ENCODE measurements at places on chromosomes 3 and 15.

- DNase-seq: no peak
Measured at GRCh38 chr3:98099848-98100247, 12.9 kb downstream of the OR5AC2 start.

- DNase-seq: no peak
Measured at GRCh38 chr3:111385971-111386495, 156.0 kb upstream of the CD96 start.

DNA sequence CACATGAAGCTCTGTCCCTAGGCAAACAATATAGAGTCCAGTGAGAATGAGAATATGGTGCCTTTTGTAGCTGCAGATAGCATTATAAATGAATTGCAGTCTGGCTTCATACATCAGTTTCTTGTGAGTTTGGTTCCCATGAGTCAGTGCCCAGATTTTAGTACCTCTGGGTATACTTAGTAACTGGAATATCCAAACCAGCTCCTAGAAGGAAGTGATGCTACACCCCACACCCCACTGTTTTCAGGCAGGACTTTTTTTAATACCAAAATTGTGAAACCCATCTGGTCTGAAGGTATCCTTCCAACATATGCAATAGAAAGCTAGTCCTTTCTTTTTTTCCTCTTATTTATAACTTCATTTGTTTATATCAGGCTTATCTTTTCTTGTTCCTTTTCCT lies 42.1 kb upstream of the FOXP1 start:
- no peak for DNase-seq

- no peak for DNase-seq
Measured at GRCh38 chr15:63045465-63045840, 2.9 kb downstream of the TPM1 start.

DNA sequence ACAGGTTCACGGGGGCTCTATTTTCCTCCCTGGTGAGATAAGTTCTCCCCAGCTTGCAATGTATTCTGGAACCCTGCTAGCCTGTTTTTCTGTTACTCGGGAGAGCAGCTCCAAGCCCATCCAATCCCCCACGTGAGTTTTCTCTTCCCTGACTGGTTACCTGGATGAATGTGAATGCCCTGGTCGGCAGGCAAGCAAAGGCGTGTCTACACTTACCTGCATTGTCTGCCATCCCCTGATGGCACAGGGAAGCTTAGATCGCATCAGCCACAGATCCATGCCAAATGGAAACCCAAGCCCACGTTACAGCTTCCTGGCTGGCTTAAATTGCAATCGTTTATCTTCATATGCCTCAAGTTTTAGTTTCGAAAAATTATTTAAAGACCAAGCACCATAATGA lies 149.9 kb downstream of the FOXP1 start:
- DNase-seq: no peak

GRCh38 chr3:183449391-183449790 lies 21.0 kb upstream of the MCF2L2 start:
- DNase-seq: no peak

- no peak for DNase-seq
Measured at GRCh38 chr15:40050788-40051470, 11.9 kb upstream of the SRP14 start.
